ENCODE measurements at places on chromosomes 12 and 14.

DNA sequence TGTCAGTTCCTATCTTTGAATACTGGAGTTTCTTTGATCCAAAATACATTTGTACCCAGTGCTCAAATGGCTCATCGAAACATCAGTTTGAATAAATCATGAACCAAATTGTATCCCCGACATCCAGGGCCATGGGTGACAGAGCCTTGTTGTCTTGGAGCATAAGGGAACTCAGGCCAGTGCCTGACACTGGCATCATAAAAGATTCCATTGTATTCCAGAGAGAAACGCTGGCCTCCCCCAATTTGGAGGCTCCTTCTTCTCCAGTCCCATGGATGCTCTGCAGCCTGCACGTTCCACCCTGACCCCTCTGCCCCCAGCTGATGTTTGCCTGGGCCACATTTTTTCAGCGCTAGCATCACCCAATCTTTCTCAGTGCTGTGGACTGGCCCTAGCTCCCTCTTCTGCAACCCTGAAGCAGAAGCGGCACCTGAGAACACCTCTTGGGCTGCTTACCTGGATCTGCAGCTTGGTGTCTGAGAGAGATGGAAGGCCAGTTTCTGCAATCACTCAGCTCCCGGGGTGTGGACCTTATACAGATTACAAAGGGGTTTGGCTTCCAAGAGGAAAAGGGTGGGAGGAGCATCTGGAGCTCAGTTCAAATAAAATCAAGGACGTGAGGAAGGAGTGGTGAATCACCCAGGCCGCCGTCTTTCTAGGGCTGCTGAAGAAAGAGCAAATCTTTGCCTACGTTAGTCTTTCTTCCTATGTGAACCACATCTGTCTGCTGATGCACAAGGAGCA is at the start of gene RNASE1:
Gene RNASE1 (minus strand): TSS at position 504 of the 744 bp plus-strand sequence. CDS start 776 bp downstream, outside the sequence.
- DNase-seq = no peak

DNA sequence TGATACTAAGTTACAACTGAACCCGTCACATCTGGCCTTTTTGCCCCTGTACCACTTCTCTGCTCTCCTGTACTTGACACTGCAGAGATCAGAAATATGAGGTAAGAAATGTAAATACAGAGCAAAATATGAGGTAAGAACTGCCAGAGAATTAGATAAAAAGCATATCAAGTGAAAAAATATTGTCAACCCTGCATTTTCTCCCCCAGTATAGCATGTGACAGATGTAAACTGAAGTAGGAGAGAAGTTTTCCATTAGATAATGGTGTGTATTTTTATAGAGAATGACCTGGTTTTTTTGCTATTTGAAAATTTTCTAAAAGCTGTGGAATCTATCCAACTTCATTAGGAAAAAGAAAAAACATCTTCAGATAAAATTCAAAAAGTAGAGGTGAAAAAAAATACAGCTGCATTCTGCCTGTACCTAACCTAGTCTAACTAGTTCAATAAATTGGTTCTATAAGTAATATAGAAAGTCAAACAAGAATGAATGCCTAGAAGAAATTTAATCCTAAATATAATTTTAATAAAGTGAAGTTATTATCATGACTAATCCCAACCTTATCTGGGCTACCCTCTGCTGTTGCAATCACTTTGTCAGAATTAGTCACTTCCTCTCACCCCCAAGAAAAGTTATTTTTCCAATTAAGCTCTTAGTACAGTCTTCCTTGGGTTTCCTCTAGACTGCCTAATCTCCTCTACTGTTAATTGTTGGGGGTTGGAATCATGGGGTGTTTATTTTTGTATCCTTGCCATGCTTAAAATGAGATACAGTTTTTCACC is 210.0 kb downstream of the RASSF9 start:
- no peak for DNase-seq

GRCh38 chr12:104063712-104064030 is 660 bp upstream of the HCFC2 start:
- peak; percentile 8 for DNase-seq

GRCh38 chr14:98198385-98198784 is 1073.6 kb downstream of the BCL11B start:
- no peak for DNase-seq

DNA sequence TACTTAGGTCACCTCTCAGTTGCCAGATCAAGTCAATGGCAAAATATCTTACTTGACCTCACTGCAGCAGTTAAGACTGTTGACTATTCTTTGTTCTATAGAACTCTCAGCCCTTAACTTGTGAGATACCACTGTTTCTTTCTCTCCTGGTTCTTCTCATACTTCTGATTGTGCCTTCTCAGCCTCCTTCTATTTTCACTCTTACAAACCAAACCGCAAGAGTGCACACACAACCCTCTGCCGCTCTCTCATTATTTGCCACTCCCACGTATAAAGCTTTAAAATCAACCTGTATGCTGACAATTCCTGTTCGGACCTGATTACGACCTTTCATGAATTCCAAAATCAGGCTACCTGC is 4.5 kb downstream of the E2F7 start:
- DNase-seq = no peak

DNA sequence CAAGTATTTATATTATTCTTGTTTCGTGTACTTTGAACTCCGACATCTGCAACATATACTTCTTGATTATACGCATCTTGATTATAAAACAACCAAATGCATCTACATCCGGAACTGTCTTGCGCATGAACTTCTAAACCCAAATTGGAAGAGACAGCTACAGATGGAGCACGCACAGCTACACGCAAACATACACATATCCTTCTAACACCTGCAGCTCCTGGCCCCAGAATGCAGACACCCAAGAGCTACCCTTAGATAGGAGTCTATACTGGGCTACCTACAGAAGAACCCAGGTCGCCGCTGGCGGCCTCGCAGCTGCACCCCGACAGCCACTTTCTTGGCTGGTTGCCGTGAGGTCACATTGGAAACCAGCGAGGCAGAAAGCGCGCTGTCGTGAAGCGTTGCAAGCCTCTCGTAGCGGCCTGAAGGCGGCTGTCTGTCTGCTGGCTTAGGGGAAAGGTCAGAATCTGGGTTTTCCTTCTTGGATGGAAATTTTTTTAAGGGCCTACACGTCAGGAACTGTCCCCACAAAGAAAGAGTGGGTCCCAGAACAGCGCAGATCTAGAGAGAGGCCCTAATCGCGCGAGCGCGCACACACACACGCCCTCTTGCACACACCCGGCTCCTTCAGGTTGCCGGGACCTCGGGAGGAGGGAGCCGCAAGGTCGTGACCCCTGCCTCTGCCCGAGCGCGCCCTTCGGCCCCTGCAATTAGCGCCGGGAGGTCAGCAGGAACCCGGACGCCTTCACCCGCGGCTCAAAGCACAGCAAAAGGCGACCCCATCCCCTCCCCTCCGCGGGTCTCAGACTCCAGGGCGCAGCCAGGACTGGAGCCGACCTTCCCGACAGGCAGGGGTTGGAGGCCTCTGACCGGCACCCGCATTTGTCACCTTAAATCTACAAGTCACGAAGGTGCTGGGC is 17.0 kb downstream of the TBX3 start:
- no peak for DNase-seq

DNA sequence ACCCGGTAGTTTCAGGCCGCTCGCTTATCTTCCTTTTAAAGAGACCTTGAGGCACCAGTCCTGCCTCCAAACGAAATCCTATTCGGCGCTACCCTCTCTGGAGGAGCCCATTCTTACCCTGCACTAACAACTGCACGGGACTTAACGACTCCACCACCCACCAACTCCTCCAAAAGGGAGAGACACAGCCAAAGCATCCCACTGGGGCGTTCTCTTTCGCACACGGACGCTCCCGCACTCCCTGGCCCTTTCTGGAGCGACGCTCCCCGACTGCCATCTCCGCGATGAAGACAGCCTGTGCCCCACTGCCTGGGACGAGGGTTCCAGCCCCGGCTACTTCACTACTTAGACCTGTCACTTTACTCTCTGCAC is 650 bp downstream of the GALC start:
- DNase-seq = no peak

GRCh38 chr14:68893566-68893965 is 85.5 kb downstream of the ACTN1 start:
- no peak for DNase-seq

DNA sequence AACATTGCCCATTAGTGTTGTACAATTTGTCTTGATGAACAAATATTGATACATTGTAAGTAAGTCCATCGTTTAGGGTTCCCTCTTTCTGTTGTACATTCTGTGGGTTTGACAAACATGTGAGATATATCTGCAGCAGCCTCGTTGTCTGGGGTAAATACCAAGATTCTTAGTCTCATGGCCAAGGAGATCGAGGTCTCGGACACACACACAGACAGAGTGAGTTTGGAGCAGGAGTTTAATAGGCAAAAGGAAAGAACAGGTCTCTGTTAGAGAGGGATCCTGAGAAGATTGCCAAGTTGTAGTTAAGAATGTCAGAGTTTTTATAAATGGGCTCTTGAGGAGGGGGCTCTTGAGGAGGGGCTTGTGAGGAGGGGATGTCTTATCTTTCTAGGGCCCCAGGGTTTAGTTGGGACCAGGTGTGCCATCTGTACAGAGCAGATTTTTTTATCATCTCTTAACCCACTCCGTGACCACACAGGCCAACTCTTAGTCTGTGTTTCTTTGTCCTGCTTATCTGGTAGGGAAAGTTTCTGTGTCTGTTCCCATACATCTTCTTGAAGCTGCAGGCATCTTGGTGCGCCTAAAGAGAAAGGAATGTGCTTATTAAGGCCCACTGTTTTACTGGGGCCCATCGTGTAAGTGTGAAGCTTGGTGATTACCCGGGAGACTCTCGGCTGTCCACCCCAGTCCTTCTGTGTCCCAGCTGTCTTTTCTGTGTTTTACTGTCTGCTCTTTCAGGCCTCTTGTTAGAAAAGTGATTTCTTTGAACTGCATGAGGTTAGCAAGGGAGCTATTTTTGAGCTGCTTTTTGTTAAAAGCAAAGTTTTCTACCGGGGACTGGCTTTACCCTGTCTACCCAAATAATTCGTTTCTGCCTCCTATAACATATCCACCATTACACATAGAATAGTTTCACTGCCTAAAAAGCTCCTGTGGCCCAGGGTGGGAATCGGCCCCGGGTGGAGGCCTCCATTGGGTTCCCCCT is 22.4 kb upstream of the CLEC2D start:
- DNase-seq = no peak

GRCh38 chr14:106613256-106613655 is 1086.9 kb downstream of the TMEM121 start:
- no peak for DNase-seq

GRCh38 chr14:87081004-87081403 is 912.0 kb downstream of the GALC start:
- DNase-seq = no peak

GRCh38 chr12:64186789-64187188 is 35.3 kb downstream of the KICS2 start:
- no peak for DNase-seq

- DNase-seq = no peak
These were observed 18.0 kb downstream of the ZFYVE21 start for GRCh38 chr14:103733651-103734050.

GRCh38 chr14:91412939-91413338 is 4.7 kb downstream of the CCDC88C start:
- DNase-seq = no peak

DNA sequence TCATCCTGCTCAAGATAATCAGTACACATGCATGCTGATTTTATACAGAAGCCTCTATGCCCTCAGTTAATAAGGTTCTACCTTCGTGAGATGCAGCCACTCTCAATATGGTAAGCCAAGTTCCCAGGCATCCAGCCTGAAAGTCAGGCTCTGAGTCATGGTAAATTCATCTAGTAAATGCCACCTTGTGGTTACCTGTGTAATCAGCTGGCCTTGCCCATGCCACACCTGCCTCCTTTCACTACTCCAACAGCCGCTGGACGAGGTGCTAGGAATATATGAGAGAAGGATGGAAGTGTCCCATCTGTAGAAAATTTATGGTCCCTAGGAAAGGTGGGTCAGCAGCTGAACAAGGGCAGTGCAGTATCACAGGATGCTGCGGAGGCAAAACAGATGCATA is 207.3 kb downstream of the SSPN start:
- DNase-seq = peak; percentile 44

DNA sequence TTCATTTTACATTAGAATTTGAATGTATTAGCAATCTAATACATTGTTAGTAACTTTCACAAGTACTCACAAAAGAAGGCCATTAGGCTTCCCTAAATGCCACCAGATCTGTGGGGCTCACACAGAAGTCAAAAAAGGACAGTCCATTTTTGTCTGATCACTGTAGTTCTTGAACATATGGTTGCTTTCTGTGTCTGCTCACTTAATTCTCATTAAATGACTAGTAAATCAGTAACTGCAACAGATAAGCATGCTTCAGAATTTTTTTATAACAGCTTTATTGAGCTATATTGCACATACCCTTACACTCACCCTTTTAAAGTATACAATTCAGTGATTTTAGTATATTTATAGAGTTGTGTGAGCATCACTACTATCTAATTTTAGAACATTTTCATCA is 71.4 kb downstream of the DENND5B start:
- no peak for DNase-seq

- no peak for DNase-seq
These were observed 89.4 kb upstream of the GRIP1 start for GRCh38 chr12:66768293-66768692.

- DNase-seq = no peak
These were observed 221.8 kb downstream of the MSRB3 start for GRCh38 chr12:65500091-65500900.
